NCI-H1930 (cell line): ENCODE measurements at places on chromosomes 1 and 21.

DNA sequence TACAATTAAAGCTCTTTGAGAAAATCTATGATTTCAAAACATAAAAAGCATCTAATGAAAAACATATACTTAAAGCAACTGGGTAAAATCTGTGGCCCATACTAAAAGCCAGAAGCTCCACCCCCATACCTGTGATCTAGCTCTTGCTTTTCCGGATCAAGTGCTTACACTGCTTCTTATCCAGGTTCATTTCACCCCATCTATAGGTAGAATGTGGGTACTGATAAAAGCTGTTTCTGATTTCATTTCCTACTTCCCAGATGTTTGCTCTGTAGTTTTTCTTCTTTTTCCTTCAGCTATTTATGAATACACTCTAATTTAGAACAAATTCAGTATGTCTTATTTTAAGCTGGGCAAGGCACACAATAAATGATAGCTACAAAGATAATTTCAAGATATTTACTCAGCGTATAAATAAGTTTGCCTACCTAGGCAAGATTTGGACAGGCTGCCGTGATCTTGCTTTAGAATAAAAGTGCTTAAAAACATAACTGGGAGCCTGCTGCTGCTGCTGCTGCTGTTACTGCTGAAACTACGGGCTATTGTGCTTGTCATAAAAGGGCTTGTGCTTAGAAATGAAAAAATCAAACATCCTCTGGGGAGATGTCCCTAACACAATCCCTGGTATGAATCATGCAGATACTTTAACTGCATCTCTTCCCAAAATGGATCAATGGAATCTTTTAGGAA, 2.1 kb downstream of the SIPA1L2 start:
- DNase-seq, result peak; percentile 41

DNA sequence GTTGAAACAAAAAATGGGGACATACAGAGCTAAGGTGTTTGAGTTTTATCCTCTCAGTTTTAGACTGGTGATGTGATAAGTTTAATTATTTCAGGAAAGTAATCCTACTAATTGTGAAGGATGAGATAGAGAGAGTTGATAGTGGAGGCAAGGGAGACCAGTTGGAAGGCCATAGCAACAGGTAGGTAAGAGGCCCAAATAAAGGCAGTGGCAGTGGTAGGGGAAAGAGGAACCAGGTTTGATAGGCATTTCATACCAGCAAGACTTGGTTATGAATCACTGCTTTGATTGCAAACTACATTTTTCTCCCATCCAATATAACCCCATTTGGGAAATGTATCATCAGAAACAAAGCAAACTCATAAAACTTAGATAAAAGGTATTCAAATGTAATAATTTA, 63.1 kb upstream of the SH3GLB1 start:
- DNase-seq, result no peak

GRCh38 chr1:36924282-36924811, 110.0 kb downstream of the GRIK3 start:
- no peak for DNase-seq

GRCh38 chr1:11053758-11054137, 6.1 kb downstream of the SRM start:
- no peak for DNase-seq

GRCh38 chr1:63411066-63411465, 43.6 kb downstream of the ALG6 start:
- no peak for DNase-seq

DNA sequence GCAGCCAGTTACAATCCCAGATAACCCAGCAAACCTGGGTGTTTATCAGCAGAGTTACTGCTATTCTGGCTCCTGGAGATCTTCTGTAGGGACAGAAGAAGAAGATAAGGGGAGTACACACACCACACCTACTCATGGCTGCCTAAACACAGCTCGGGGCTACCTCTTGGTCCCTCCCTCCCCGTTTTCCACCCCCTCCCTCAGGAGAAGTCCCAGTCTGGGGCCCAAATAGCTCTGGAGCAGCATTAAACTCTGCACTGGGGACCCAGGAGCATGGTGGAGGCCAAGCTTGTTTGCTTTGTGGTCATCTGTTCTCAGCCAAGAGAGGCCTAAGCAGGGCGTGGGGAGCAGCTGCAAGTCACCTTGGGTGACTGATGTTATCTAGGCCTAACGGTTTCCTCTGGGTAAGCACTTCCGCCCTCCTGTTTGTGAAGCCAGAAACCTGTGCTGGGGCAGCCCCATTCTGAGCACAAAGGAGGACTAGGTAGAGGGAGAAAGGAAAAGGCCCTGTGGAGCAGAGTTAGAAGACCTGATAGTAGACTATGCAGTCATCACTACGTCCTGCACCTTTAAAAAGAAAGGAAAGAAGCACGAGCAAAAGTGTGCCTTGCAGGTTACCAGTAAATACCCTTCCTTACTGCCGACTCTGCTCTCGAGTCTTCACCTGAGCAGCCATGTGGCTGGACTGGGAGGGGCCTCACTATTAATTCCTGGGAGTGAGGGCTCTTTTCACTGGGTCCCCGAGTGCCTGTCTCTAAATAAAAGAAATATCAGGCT, 2.0 kb upstream of the RCSD1 start:
- DNase-seq, result no peak
